ENCODE measurements at places on chromosomes 13 and 19. TPM values are rescaled to one million over a fixed set of nuclear protein-coding genes. Genes with fewer than 3 reads are reported as not detected.

Gene VAV1
- total RNA-seq, result under 0.01 TPM

Gene IGFL2
- total RNA-seq, result not detected

Gene KLK4
- total RNA-seq, result not detected

Gene ZNF433
- total RNA-seq, result 2.0 TPM

Gene KIR2DL4
- not detected for total RNA-seq

Gene POSTN
- total RNA-seq, result 3.3 TPM

Gene CBY2
- not detected for total RNA-seq

Gene NCR1
- total RNA-seq, result not detected

Gene TMEM255B
- total RNA-seq, result 51.7 TPM
